Spleen (tissue), 13 donors: ENCODE measurements at places on chromosomes 5 and 9. TPM values are rescaled to one million over a fixed set of nuclear protein-coding genes. Genes with fewer than 3 reads are reported as not detected.

Gene SLC34A3
- total RNA-seq: not detected

DNA sequence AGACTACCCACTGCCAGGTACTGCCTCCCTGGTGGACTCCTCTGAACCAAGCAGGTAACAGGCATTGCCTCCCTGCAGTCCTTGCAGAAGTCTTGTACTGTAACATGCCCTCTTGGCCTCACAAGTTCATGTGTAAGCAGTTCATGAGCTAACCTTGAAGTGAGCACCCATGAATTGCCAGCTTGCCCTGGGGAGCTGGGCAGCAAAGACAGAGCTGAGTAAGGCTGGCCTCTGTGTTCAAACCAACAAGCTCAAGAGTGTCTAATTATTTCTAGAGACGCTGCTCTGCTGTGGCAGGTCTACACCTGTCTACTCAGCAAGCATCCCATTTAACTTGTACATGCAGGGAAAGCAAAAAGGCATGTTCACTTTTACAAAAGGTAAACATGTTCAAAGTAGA, 113.5 kb downstream of the FEM1C start:
- no peak for DNase-seq

DNA sequence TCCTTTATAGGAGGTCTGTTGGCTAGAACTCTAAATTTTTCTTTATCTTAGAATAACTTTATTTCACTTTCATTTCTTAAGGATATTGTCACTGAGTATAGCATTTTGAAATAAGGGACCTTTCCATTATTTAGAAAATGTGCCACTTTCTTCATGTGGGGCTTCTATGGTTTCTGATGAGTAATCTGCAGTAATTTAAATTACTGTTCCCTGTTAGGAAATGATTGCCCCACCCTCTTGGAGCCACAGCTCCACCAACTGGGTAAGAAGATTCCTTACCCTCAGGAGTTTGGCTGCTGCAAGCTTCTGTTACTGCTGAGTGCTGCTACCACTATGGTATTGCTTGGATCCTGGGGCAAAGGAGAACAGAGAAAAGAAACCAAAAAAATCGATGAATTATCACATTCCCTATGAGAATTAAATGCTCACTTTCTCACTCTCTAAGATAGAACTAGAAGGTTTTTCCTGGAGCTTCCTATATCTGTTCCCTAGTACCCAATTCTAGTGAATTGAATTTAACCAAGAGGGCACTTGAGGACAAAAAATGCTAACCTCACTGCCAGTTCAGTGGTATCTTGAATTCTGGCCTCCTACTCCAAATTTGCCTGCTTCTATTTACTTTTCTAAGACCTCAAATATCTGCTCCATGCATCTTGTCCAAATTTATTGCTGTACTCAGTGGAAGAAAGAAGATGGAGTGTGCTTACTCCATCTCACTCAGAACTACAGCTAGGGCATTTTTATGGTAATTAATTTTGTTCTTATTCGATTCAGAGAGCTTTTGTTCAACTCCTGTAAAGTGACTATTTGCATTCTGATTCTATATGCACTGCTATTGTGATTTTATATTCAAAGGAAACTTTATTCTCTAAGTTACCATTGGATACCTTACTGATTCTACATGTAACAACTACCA, 2111.3 kb downstream of the MAT2B start:
- no peak for DNase-seq

- peak; percentile 80 for DNase-seq
Measured at GRCh38 chr5:148910686-148911361, 84.4 kb downstream of the ADRB2 start.

Gene CDKN2B-AS1
- total RNA-seq: 2.4 TPM

GRCh38 chr5:150452914-150453313, 3.4 kb upstream of the RPS14 start:
- no peak for DNase-seq

DNA sequence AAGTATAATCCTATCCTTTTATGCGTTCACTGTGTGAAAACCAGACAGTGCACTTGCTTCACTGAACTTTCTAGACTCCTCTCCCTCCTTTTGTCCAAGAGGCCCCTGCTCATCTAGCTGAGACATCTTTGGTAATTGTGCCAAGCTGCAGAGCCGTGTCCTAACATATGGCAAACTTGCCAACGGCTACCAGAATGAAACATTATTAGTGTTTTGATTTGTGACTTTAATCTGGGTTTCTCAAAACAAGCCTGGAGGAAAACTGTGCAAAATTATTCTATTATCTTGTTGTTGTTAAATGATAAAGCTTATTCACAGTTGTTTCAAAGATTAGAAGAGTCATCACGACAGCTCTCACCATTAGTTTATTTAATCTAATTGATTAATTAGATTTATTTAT, 79.0 kb upstream of the RETREG1 start:
- DNase-seq: no peak

Gene ADAMTS13
- 1.6 TPM for total RNA-seq

DNA sequence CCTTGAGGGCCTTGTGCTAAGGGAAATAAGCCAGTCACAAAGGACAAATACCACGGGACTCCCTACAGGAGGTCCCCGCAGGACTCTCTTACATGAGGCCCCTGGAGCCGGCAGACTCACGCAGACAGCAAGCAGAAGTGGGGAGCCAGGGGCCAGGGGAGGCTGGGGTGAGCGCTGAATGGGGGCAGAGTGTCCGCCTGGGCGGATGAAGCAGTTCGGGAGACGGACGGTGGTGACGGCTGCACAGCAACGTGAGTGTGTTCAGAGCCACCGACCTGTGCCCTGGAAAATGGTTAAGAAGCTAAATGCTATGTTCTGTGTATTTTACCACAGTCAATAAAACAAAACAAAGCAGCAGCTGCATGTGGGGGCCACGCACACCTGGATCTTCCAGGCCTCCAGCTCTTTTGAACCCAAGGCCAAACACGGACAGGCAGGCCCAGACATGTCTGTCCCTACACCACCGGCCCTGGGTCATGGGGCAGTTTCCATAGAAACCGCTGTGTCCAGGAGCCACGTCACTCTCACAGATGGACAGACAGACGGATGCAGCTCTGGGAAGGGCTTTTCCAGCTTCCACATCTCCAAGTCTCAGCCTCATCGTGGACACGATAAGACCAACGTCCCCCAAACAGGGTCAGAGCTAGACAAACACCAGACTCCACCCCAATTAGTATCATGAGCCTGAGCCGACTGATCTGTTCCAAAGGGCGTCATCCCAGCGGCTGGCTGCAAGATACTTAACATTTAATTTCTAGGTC, 103.9 kb downstream of the VAV2 start:
- no peak for DNase-seq

DNA sequence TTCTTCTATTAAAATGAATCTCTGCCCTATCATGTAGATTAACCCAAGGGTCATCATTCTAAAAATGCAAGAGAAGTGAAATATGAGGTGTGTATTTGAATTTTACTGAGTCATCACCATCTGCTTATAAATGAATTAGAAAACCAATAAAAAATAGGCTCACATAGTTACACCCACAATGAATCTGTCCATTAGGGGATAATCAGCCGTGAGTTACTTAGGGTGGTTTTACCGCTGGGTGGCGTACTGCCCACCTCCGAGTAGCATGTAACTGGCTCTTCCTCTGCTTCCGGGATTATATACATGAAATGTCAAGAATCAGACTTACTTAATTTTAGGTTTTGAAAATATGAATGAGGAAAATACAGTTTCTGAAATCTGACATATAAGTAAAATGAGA, 332.9 kb upstream of the CCNG1 start:
- no peak for DNase-seq

DNA sequence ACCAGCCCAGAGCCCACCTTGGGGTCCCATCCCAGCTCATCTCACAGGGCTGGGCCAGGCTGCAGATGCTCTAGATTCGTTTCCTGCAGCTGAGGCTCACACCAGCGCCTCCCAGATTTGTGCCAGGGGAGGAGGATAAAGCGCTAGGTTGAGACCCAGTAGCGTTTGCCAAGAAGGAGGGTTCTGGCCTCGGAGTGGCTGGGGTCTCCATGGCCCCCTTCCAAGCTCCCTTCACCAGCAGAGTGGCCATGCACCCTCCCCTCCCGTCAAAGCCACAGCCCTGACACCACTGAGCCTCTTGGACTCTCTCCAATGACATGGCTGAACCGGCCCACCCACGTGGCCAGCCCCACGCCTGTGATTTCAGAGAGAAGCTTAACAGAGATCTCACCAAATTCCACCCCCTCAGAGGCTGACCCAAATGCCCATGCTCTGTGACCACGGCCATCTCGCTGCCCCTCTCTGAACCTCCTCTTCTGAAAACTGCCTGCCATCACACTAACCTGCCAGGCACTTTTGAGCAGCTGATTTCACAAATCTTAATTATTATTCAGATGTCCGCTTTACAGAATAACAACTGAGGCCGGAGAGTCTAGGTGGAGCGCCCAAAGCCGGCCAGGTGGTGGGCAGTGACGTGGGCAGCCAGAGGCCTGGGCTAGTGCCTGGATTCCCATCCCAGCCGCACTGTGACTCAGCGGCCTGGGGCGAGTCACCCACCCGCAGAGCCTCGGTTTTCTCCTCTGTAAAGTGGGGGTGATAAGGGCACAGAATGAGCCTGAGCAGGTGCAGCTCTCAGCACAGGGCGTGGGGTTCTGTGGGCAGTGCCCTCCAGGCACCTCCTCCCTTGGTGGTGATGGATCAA, 155.7 kb downstream of the C9orf50 start:
- no peak for DNase-seq

GRCh38 chr5:171823269-171823668, 37.7 kb downstream of the SMIM23 start:
- no peak for DNase-seq

Gene SNCAIP
- 20.0 TPM for total RNA-seq
